ENCODE measurements at places on chromosomes 7 and 10.
A peak's percentile ranks its signal among the peaks of the same experiment; 100 is the strongest.

GRCh38 chr10:54060572-54060971 lies 740.5 kb downstream of the PCDH15 start:
- no peak for DNase-seq

- no peak for DNase-seq
Observed at GRCh38 chr7:37820708-37821468, 27.5 kb upstream of the NME8 start.

- peak; percentile 30 for DNase-seq
Observed at GRCh38 chr10:598415-599170, 90.9 kb downstream of the DIP2C start.

DNA sequence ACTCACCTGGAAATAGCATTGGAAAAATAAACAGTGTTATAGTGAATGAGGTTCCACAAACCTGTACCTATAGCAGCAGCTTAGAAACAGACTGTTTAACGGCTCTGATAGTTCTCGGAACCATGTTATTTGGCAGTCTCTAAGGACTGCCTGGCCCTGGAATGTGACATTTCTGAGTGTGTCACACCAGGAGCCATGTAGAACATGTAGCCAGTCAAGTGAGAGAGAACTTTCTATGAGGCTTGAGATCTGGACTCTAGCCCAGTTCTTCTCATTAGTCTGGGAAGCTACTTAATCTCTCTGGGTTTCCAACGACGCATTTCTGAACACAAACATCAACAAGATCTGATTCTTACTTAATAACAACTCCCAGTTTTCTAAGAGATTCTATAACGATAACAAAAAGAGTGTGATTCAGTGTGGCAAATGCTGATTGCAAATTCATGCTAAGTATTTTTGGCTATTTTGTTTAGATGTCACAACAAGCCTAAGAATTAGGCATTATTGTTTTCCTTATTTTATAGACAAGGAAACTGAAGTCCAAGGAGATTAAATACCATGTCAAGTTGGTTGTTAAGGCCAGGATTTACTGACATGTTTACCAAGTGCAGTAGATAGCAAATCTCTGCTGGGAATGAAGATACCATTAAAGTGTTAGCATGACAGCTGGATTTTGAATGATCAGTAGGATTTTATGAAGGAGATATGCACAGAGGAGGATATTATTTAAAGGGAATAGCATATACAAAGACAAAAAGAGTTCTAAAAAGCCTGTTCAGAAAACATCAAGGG lies 47.2 kb downstream of the APBB1IP start:
- DNase-seq: peak; percentile 6

GRCh38 chr7:139618482-139619366 lies 95.2 kb downstream of the CLEC2L start:
- peak; percentile 62 for DNase-seq

DNA sequence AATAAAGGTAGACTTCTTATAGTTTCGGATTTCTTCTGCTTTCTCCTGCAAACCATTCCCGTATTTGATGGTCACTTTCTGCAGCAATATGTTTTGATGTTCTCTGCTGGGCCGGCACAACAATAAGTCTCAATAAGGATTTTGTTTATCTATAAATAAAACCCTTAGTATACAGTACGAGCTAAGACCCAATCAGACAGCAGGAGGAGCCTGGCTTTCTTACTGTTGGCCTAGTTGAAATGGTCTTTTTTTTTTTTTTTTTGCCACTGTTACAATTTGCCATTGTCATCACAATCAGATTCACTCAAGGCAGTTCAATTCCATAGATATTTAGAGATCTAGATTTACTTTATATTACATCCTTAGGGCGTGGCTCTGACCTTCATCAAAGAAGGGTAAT lies 76.4 kb downstream of the PLXDC2 start:
- DNase-seq: no peak

DNA sequence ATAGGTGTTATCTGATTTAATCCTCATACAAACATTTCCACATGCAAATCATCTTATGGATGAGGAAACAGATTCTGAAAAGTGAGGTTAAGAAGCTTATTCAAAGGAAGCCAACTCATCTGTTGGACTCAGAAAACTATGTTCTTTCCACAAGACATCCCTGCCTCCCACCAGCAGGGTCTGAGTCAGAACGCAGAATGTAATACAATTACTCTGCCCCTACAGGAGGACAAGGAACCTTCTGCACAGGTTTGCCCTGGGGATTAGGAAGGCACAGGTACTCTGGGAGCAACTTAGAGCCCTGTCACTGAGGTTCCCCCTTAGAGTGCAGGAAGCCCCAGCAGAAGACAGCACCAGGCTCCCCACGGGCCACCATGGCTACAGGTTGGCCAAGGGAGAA lies 255.7 kb downstream of the TNS3 start:
- no peak for DNase-seq

- DNase-seq: no peak
Observed at GRCh38 chr10:133614830-133615580, 11.6 kb downstream of the FRG2B start.

GRCh38 chr7:30545791-30546555 lies 41.3 kb upstream of the GGCT start:
- DNase-seq: no peak

DNA sequence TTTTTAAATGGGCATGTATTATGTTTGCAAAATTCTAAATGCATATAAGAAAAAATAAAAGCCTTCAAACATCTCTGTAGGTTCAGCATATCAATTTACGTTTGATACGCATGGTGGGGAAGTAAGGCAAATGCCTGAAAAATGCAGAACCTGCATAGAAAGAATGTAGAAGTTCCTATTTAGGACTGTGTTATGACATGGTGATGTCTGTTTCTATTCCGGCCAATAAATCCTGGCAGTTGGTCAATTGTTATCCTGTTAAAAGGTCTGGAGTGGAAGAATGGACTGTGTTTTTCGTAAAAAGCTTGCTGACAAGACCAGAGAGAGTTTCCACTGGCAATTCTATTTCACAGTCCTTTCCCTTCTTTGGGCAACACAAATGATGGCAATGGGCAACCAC lies 49.6 kb upstream of the CAV2 start:
- no peak for DNase-seq

- DNase-seq: no peak
Observed at GRCh38 chr7:45391618-45392451, 182.3 kb upstream of the ADCY1 start.

GRCh38 chr7:30429156-30429530 lies 49.4 kb downstream of the NOD1 start:
- DNase-seq: no peak

- DNase-seq: no peak
Observed at GRCh38 chr10:132711613-132712121, 74.3 kb downstream of the NKX6-2 start.

DNA sequence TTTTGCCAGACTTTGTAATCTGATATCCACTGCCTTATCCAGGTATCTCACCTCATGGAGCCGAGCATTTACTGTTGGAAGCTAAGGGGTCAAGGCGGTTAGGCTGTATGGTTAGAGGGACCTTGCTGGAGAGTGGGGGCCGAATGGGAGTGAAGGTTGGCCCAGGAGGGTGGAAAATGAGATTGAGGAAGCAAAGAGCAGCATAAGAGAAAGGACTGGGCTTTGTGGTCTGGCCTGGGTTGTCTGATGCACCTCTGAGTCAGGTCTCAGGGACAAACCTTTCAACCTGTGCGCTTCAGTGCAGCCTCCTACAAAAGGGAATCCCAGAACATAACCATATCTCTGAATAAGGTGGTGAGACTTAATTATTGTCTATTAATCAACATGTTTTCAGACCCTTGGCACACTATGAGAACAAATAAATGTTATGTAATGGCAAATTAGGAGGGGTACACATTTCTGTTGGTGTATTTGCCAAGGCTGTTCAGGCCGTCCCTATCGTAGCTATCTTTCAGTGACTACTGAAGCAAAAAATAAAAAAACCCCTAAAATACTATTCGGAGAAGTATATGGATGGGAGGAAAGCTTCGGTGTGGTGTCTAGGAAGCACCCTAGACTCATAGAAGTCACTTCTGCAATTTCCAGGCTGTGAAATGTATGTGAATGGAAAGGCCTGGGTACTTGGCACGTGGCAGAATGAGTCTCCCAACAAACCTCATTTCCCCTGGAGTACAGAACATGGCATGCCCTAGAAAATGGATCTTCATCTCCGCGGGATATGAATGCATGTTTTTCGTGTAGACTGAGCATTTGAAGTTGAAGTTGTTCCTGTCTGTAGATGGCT lies 4.3 kb downstream of the CAMK1D start:
- DNase-seq: no peak

DNA sequence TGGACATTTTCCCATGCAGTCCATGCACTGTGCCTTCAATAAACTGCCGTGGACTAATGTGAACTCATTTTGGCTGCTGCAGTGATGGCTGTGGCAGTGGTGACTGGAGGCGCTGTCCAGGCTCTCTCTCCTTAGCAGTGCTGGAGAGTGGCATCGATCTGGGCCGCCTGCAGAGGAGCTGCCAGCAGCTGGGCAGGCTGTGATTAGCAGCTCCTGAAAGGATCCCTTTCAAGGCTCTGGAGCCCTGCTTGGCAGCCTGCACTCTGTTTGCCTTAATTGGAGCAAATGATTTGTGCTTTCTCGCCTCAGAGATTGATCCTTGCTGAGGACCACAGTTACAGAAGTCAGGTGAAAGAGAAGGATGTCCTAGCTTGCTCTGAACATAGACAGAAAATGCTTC lies 130.1 kb upstream of the VWC2 start:
- DNase-seq: no peak

DNA sequence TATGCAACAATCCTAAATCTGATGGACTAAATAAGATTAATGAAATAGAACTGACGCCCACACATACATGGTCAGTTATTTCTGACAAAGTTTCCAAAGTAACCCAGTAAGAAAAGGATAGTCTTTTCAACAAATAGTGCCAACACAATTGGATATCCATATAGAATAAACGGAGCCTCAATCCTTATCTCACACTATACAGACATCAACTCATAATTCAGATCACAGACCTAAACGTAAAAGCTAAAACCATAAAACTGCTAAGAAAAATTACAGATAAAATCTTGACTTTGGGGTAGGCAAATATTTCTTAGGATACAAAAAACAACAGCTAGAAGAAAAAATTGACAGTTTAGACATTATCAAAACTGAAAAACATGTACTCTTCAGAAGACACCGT lies 8.5 kb downstream of the CACUL1 start:
- DNase-seq: no peak

DNA sequence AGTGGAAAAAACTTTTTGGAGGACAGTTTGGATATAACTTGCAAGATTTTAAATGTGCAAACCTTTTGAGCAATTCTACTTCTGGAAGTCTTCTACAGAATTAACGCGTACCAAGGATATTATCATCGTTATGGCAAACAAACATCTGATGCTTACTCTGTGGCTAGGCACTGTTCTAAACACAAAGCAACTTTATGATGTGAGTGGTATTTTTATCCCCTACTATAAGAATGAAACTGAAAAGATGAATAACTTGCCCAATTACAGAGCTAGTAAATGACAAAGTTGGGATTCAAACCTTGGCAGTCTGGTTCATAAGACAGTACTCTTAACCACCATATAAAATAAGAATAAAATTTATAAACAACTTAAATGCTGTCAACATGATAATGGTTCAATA lies 15.8 kb downstream of the ASZ1 start:
- DNase-seq: no peak

GRCh38 chr10:119362122-119362521 lies 154.8 kb downstream of the GRK5 start:
- DNase-seq: no peak

GRCh38 chr7:20104696-20105095 lies 112.5 kb downstream of the MACC1 start:
- DNase-seq: no peak

DNA sequence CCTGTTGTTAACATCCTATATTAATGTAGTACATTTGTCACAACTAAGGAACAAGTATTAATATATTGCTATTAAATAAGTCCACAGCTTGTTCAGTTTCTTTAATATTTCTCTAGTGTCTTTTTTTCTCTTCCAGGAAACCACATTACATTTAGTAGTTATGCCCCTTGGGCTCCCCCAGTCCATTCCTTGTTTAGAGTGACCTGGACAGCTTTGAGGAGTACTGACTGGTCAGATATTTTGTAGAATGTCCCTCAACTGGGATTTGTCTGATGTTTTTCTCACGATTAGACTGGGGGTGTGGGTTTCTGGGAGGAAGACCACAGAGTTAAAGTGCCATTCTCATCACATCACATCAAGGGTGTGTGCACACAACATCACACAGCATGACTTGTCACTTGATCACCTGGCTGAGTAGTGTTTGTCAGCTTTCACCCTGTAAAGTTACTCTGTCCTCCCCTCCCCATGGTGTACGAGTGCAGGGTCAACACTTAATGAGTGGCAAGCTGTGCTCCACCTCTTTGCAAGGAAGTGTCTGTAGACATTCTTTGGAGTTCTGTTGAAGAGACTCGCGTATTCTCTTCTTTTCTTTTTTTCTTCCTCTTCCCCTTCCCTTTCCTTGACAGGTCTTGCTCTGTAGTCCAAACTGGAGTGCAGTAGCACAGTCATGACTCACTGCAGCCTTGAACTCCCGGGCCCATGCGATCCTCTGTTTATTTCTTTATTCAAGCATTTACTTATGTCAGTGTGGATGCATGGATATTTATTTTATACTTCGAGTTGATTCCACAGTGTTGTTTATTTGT lies 10.2 kb downstream of the LMTK2 start:
- no peak for DNase-seq

- peak; percentile 82 for DNase-seq
Observed at GRCh38 chr7:82595176-82595575, 151.6 kb upstream of the CACNA2D1 start.

DNA sequence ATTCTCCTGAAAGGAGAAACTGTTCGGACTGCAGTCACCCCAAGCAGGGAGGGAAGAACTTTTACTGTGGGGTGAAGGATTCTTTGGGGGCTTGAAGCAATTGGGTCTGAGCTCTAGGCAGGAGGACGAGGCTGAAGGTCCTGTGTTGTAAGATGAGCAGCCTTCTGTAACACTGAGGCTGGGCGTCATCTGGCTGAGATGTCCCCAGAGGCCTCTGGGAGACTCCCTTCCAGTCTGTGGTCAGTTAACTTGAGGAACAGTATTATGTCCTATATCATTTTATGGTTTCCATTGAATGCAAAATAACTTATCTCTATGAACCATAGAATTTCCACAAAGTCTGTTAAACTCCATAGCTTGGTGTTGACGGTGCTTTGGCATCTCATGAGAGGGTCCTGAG lies 26.3 kb downstream of the FIGNL1 start:
- DNase-seq: no peak

DNA sequence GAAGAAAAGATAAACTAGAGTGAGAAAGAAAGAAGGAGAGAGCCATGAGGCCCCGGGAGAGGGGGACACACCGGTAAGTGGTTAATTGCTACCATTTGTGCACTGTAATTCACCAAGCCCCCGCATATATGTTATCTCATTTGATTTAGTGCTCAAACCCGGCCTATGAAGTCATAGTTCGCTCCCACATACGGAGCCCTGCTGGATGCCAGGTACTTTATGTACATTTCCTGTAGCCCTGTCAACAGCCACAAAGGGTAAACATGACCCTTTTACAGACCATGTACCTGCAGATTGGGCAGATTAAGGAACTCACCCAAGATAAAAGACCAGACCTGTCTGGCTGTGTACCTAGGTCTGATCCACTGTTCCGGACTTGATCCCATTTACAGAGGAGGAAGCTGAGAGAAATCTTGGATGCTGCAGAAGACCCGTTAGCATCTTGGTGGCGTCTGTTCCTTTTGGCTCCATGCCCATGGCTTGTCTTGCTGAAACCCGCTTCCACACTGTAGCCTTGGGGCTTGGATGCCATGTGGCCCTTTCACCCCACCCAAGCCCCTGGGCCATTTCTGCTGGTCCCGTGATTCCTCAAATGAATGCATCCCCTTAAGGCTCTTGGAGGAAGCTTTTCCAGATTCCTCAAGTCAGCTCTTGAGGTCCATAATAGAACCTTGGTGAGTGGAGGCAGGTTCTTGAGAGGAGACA lies 32.3 kb downstream of the FAM241B start:
- DNase-seq: no peak

- DNase-seq: no peak
Observed at GRCh38 chr7:124924906-124925305, 4.7 kb downstream of the POT1 start.

Data from A673 (cell line).